Activated T-cell treated with anti-CD3 and anti-CD28 coated beads, Interleukin-2, amount 50 U/mL, for 24 hours (primary cell): ENCODE measurements at places on chromosomes 3 and 15.

DNA sequence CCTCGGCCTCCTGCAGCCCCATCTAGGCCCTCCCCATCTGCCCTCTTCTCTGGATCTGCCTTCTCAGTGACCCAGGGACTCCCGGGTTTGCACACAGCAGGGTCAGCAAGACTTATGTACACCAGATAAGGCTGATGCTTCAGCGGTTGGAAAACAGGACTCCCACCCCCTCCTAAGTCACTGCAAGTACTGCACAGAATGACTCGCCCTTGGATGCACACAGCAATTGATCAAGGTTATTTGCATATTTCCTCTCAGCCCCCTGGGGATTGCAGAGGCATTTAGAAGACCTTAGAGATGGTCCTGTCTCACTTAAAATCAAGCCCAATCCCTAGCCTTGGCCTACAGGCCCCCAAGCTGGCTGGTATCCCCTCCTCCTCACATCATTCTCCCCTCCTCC lies 8.9 kb downstream of the ACAN start:
- DNase-seq, result no peak

GRCh38 chr3:61537366-61537765 lies 24.0 kb upstream of the PTPRG start:
- DNase-seq, result no peak

DNA sequence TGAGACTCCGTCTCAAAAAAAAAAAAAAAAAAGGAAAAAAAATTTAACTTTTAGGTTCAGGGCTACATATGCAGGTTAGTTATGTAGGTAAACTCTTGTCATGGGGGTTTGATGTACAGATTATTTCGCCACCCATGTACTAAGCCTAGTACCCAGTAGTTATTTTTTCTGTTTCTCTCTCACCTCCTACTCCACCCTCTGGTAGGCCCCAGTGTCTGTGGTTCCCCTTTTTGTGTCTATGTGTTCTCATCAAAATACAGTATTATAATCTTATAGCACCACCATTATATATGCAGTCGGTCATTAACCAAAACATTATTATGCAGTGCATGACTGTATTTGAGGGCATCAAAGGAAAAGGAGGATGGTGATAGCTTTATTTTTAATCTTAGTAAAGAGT lies 47.3 kb downstream of the CHP1 start:
- no peak for DNase-seq

DNA sequence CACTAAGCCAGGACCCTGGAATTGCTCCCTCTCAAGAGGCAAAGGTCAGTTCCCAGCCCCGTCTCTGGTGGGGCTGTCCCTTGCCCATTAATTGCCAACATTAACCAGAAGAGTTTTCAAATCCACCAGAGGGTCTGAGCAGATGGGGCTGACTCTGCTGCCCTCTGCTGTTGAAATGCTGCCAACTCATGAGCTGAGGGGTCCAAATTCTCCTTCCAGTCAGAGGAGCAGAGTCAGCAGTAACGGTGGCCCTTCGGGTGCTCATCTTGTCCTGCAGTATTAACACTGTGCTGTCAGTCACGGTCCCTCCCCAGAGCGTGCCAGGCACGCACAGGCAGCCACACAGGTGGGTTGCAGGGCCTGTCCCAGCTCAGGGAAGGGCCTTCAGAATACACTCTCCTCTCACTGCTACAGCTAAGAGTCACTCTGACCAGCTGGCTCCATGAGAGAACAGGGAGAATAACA lies 10.7 kb upstream of the SPTBN5 start:
- peak; percentile 78 for DNase-seq

- DNase-seq, result no peak
Measured at GRCh38 chr3:45241206-45241605, 15.1 kb upstream of the TMEM158 start.

GRCh38 chr3:141728355-141728892 lies 9.7 kb upstream of the RNF7 start:
- no peak for DNase-seq
